A549 treated with GW870086 at 1 μM for 4 hours (cell line): ENCODE measurements at places on chromosomes 12 and 14. TPM values are rescaled to one million over a fixed set of nuclear protein-coding genes. Genes with fewer than 3 reads are reported as not detected.

TOMM20L gene
- total RNA-seq, result not detected in 5 replicates

GNB3 gene
- total RNA-seq, result 0.96 to 1.9 TPM (median 1.8 TPM) in 5 replicates

MEG3 gene
- total RNA-seq, result 40.3 to 62.0 TPM (median 50.5 TPM) in 5 replicates

KLRK1 gene
- not detected in 5 replicates for total RNA-seq

NRIP2 gene
- not detected in 5 replicates for total RNA-seq

NKX2-8 gene
- total RNA-seq, result 1.6 to 4.2 TPM (median 3.2 TPM) in 5 replicates

CLEC6A gene
- total RNA-seq, result not detected in 5 replicates

NRXN3 gene
- total RNA-seq, result 0.74 to 0.89 TPM (median 0.87 TPM) in 5 replicates

KRT6C gene
- total RNA-seq, result not detected in 5 replicates

ADAM20 gene
- not detected in 5 replicates for total RNA-seq

HHIPL1 gene
- 0.16 to 0.38 TPM (median 0.20 TPM) in 5 replicates for total RNA-seq

MGST1 gene
- total RNA-seq, result 730 to 847 TPM (median 792 TPM) in 5 replicates

BRMS1L gene
- 10.6 to 12.5 TPM (median 12.0 TPM) in 5 replicates for total RNA-seq

RNU4-1 gene
- total RNA-seq, result not detected in 5 replicates

PLBD1 gene
- 3.8 to 6.3 TPM (median 5.6 TPM) in 5 replicates for total RNA-seq

RTN1 gene
- total RNA-seq, result 0.09 TPM in 1 of 5 replicates, not detected in the others

LMO3 gene
- total RNA-seq, result 0.03 TPM in 1 of 5 replicates, not detected in the others

TRIM9 gene
- total RNA-seq, result 11.0 to 16.4 TPM (median 15.6 TPM) in 5 replicates

PLA2G1B gene
- total RNA-seq, result not detected in 5 replicates

CYP27B1 gene
- 1.7 to 2.4 TPM (median 2.2 TPM) in 5 replicates for total RNA-seq

LMNTD1 gene
- total RNA-seq, result not detected in 5 replicates

CCDC175 gene
- not detected in 5 replicates for total RNA-seq

NKX2-1 gene
- total RNA-seq, result 0.05 to 0.10 TPM in 2 of 5 replicates, not detected in the others

NANOG gene
- total RNA-seq, result not detected in 5 replicates

GPRC5D gene
- total RNA-seq, result 0.22 TPM in 1 of 5 replicates, not detected in the others

WNT1 gene
- 0.24 TPM in 1 of 5 replicates, not detected in the others for total RNA-seq

FZD10 gene
- total RNA-seq, result not detected in 5 replicates

CIROP gene
- not detected in 5 replicates for total RNA-seq

CALM1 gene
- total RNA-seq, result 301 to 367 TPM (median 341 TPM) in 5 replicates

CFAP54 gene
- 0.79 to 1.4 TPM (median 1.2 TPM) in 5 replicates for total RNA-seq

POTEM gene
- total RNA-seq, result not detected in 5 replicates

CPNE6 gene
- 0.06 to 0.16 TPM (median 0.15 TPM) in 3 of 5 replicates, not detected in the others for total RNA-seq

DTX1 gene
- total RNA-seq, result 0.41 to 0.56 TPM (median 0.50 TPM) in 5 replicates

ETFBKMT gene
- total RNA-seq, result 0.46 to 1.1 TPM (median 0.85 TPM) in 5 replicates

MYO1H gene
- total RNA-seq, result not detected in 5 replicates

ENDOU gene
- not detected in 5 replicates for total RNA-seq

PITPNM2 gene
- 15.7 to 25.8 TPM (median 21.3 TPM) in 5 replicates for total RNA-seq

RNASE3 gene
- total RNA-seq, result not detected in 5 replicates

APOLD1 gene
- total RNA-seq, result 0.12 to 0.36 TPM (median 0.17 TPM) in 5 replicates

SELPLG gene
- total RNA-seq, result 0.63 to 1.1 TPM (median 1.1 TPM) in 5 replicates

TPPP2 gene
- not detected in 5 replicates for total RNA-seq

MUCL1 gene
- total RNA-seq, result not detected in 5 replicates

PRPH gene
- total RNA-seq, result 1.6 to 2.1 TPM (median 2.0 TPM) in 5 replicates

PTPN21 gene
- 6.4 to 8.5 TPM (median 7.9 TPM) in 5 replicates for total RNA-seq

SMIM41 gene
- not detected in 5 replicates for total RNA-seq

LRP1-AS gene
- total RNA-seq, result not detected in 5 replicates

RPL6 gene
- 2,146 to 2,375 TPM (median 2,166 TPM) in 5 replicates for total RNA-seq

SLC6A12 gene
- 0.72 to 1.4 TPM (median 1.1 TPM) in 5 replicates for total RNA-seq

KDM2B gene
- total RNA-seq, result 16.9 to 21.4 TPM (median 18.0 TPM) in 5 replicates

CISTR gene
- not detected in 5 replicates for total RNA-seq

BDKRB2 gene
- 1.3 to 1.7 TPM (median 1.5 TPM) in 5 replicates for total RNA-seq
